ENCODE measurements at places on chromosomes 4 and X. TPM values are rescaled to one million over a fixed set of nuclear protein-coding genes. Genes with fewer than 3 reads are reported as not detected.

Gene ITGB1BP2
- polyA plus RNA-seq, result 3.7 TPM

Gene MAGEA2B
- polyA plus RNA-seq, result not detected

Gene CTSO
- polyA plus RNA-seq, result 6.3 TPM

Gene CXorf65
- not detected for polyA plus RNA-seq

Gene CSAG2
- not detected for polyA plus RNA-seq

Gene FAM199X
- polyA plus RNA-seq, result 4.5 TPM

Gene HERC6
- polyA plus RNA-seq, result 5.9 TPM

Gene FRMD7
- polyA plus RNA-seq, result not detected

Gene CFAP47
- polyA plus RNA-seq, result not detected

Gene TKTL2
- not detected for polyA plus RNA-seq

Gene CSTF2
- polyA plus RNA-seq, result 7.8 TPM

Gene OR13H1
- not detected for polyA plus RNA-seq

Gene TNMD
- not detected for polyA plus RNA-seq

Gene OTOP1
- polyA plus RNA-seq, result not detected

Gene USP17L22
- not detected for polyA plus RNA-seq

Gene TLR6
- 0.19 TPM for polyA plus RNA-seq

Gene TMPRSS11A
- not detected for polyA plus RNA-seq
